ENCODE measurements at places on chromosomes 5 and 9.
A peak's percentile ranks its signal among the peaks of the same experiment; 100 is the strongest.

DNA sequence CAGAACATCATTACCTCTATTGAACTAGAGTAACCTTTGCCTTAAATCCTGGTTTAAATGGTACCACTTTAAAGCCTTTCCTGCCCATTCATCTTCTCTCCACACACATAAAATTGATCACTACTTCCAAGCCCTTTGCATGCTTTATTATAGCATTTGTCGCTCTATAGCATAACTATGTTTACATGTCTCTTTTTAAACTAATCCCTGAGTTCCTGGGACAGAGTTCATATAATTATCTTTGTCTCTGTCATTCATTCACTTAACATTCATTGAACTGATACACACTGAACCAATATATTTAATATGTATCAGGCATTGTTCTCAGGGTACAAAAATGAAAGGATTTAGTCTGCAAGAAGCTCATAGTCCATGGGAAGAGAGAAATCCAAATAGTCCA, 37.3 kb downstream of the RECK start:
- peaks cover 17% of the 10 kb centered on the region for H3K4me1 ChIP-seq
- no peak for DNase-seq
- H3K36me3 ChIP-seq: no peaks in the 10 kb centered on the region
- no peak overlapping the region for H3K4me3 ChIP-seq
- no peaks in the 10 kb centered on the region for H3K27me3 ChIP-seq
- H3K27ac ChIP-seq: peak overlapping the region; percentile 64

- no peak overlapping the region for H3K4me3 ChIP-seq
- no peaks in the 10 kb centered on the region for H3K36me3 ChIP-seq
- H3K4me1 ChIP-seq: no peaks in the 10 kb centered on the region
These were observed 25.2 kb downstream of the ANKRA2 start for GRCh38 chr5:73540192-73540591.

- peaks cover 21% of the 10 kb centered on the region for H3K4me1 ChIP-seq
- H3K36me3 ChIP-seq: no peaks in the 10 kb centered on the region
- peak overlapping the region; percentile 58 for H3K27ac ChIP-seq
- no peak overlapping the region for H3K4me3 ChIP-seq
- DNase-seq: no peak
- H3K27me3 ChIP-seq: no peaks in the 10 kb centered on the region
These were observed 64.4 kb downstream of the SNX18 start for GRCh38 chr5:54581831-54582548.

DNA sequence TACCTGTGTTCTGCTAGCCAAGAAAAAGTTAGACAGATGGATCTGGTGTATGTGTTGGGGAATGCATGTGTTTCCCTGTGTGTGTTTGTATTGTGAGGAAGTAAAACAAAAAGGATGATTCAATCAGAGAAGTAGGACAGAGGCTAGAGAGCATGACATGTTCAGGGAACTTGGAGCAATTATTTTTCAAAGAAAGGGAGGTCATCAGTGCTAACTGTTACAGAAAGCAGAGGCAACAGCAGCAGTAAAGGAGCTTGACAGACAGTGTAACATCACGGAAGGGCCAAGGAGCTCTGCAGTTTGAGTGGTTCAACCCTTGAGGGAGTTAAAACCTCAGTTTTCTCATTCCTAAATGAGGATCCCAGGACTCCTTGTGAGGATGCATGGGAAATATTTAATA, 13.2 kb downstream of the SPINK1 start:
- H3K4me3 ChIP-seq: no peak overlapping the region
- no peak for DNase-seq
- H3K27me3 ChIP-seq: no peaks in the 10 kb centered on the region
- H3K36me3 ChIP-seq: no peaks in the 10 kb centered on the region
- peaks cover 10% of the 10 kb centered on the region for H3K4me1 ChIP-seq

Data from sigmoid colon (tissue), 7 donors.